Stimulated activated CD8-positive, alpha-beta memory T cell treated with anti-CD3 and anti-CD28 coated beads, Interleukin-2, amount 100 ng/mL, for 48 hours (primary cell): ENCODE measurements at places on chromosomes 2 and 18.

DNA sequence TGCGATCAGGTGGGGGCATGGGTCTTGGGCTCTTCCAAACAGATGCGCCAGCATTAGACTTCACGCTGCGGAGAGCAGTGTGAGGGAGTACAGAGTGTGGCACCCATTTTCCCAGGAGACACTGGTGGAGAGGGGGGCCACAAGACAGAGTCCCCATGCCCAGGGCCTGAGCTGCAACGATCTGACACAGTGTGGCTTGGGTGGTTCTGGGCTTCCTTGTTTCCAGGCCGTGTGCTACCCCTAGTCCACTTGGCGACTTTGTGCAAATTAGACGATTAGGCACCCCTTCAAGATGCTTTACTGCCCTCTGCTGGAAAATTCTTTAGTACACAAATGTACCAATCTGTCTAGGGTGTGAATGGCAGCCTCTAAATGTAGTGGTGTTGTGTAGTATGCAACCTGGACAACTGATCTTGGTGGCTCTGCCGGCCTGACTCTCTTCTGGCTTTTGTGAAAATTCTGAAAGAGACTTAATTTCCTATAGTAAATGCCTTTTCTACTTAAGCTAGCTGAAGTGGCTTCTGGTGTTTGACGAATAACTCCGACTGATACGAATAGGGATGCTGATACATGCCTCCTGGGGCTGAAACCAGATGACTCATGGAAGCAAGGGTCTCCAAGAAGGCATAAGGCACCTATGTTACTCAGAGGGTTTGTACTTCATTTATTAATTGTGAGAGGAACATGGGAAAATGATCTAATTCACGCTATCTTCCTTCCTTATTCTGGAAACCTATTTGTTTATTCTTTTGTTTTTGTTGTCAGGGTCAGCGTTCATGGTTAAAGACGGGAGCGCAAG lies 92.3 kb upstream of the SMAD2 start:
- no peak for DNase-seq

GRCh38 chr2:217803653-217803960 lies 199.2 kb downstream of the TNS1 start:
- no peak for DNase-seq

DNA sequence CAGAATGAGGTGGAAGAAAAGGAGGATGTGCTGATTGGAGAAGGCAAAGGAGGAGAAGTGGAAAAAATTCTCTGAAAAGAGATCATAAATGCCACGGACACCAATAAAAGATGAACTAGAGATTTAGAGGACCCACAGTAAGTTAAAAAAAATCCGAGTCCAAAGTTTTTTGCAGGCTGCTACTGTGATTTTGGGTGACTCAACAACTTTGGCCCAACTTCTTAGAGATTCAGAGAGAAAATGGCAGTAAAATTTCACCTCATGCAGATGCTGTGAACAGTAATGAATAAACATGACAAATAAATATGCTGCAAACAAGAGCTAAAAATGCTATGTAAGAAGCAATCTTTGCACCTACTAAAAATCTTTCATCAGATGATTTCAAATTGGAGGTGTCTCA lies 176.9 kb upstream of the SESTD1 start:
- no peak for DNase-seq

DNA sequence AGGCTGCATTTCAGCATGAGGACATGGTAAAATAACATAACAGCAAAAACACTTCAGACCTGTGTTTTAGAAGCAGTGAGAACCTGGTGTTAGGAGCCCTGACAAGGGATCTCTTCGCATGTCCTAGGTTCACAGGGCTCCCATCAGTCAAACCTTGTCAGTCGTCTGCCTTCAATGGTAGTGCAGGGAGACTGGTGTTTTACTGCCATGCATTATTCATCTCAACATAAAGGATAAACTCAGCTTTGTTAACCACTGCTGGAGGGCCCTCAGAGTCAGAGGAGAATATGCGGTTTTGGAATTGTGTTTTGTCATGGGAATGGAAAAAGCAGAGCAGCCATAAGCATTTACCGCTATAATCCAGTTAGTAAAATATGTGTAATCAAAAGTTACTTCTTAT lies 275.9 kb upstream of the GCFC2 start:
- no peak for DNase-seq

GRCh38 chr18:59061914-59062642 lies 77.6 kb upstream of the SEC11C start:
- no peak for DNase-seq

DNA sequence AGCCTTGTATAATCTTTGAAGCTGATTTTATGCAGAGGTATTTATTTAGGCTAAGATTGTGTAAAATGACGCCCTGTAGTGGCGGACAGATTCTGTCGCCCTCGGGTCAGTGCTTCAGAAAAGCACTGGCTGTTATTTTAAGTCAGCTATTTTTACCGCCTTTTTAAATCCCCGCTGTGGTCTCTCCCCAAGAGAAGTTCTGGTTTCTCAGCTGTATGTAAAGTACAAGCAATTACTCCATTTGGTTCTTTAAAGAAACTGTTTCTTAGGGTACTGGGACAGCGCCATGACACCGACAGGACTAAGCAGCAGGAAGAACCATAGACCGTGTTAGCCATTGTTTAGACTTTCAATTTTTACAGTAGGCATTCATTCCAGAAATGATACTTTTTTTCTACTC lies 65.0 kb downstream of the UGGT1 start:
- no peak for DNase-seq
